Osteoblast (primary cell): ENCODE measurements at places on chromosomes 4 and X.

DNA sequence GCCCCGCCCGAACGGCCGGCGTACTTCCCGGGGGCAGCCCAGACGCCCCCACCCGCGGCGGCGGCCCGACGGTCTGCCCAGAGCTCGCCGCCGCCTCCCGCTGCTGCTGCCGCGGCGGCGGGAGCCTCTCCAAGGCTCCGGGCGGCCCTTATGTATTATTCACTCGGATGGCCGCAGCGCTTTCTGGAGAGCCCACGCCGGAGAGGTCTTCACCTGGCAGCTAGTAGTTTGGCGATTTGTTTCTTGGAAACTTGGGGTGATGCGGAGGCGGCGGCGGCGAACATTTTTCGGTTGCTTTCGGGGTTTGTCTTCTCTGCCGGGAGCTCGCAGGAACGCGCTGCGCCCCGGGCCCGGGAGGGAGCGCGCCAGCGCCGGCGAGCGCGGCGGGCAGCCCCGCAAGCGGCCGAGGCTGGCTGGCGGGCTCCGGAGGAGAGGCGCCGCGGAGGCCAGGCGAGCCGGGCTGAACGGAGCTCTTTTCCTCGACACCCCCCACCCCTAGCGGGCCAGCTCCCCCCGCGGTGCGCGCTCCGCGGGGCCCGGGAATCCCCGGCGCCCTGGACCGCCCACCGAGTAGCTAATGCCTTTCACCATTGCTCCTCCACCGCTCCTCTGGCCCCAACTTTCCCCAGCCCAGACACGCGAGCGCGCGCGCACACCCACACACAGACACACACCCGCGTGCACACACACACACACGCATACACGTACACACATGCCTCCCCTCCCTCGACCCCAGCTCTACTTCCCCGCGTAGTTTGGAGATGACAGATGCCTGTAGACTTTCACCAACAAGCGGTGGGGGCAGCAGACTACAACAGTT lies 113.5 kb downstream of the DHX15 start:
- peak; percentile 94 for DNase-seq

DNA sequence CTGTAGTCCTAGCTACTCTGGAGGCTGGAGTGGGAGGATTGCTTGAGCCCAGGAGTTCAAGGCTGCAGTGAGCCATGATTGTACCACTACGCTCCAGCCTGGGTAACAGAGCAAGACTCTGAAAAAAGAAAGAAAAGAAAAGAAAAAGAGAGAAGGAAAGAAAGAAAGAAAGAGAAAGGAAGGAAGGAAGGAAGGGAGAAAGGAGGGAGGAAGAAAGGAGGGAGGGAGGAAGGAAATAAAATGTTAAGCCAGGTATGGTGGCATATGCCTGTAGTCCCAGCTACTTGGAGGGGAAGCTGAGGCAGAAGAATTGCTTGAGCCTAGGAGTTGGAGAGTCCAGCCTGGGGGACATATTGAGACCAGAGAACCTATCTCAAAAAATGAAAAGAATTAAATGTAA lies 12.0 kb downstream of the STAP1 start:
- no peak for DNase-seq

DNA sequence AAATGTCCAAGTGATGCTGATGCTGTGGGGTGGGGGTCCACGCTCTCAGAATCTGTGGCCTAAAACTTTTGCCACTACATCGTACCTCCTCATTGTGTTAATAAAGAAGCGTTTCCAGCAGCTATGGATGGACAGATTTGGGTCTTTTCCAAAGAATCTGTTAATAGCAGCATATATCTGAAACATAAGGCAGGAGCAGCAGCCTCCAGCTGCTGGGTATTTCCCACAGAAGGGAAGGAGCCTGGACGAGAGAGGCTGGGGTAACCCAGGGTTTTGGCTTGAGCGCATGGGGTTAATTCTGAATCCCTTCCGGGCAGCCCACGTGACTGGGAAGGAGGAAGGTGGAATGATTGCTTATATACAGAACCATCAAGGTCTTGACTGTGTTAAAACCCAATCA lies 332.4 kb downstream of the BCOR start:
- no peak for DNase-seq

GRCh38 chr4:78057600-78058550 lies 752 bp downstream of the FRAS1 start:
- peak; percentile 86 for DNase-seq

DNA sequence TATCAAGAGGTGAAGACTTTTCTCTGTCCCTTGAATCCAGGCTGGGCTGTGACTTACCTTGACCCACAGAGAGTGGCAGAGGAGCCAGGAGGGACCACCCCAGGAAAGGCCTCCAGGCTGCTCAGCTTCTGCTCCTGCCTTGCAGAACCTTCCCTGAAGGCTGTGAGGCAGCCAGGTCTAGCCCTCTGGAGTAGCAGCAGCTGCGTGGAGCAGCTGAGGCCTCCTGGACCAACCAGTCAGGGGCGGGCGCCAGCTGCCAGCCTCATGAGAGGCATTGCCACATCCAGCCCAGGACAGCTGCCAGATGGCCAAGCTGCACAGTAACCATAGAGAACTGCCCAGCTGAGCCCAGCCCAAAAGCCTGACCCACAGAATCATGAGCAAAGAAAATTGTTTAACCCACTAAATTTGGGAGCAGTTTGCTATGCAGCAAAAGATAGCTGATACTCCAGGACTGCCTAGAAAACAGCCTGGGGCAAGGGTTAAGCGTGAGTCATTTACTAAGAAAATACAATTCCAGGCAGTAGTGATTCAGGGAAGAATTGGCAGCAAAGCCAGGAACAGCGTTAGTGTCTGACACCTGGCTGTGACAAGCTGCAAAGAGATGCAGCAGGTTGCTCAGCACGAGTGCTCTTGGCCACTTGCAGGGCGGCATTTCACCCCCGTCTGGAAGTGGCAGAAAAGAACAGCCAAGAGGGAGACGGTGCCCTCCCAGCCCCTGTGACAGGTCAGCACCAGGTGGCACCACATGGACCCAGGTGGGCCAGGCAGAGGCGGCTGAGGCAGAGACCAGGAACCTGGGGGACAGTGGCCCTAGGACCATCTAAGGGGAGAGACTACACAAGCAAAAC lies 14.7 kb upstream of the PDE6B start:
- DNase-seq = no peak

GRCh38 chrX:13252726-13253125 lies 67.1 kb downstream of the ATXN3L start:
- peak; percentile 18 for DNase-seq

DNA sequence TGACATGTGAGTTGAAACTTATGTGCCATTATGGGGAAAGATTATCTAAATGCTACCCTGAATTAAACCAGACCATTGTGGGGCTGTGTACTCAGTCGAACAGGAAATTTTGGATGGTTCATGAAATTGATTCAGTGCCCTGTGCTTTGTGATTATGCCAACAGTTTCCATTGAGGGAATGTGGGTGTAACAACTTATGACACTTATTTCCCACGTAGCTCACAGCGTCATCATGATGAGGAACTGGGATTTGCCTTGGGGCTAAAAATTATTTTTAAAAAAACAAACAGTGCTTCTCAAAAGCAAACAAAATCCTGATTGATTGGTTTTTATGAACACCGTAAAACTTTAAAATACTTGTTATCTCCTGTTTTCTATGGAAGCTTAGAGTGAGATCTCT lies 8.3 kb upstream of the CLTRN start:
- DNase-seq = no peak

DNA sequence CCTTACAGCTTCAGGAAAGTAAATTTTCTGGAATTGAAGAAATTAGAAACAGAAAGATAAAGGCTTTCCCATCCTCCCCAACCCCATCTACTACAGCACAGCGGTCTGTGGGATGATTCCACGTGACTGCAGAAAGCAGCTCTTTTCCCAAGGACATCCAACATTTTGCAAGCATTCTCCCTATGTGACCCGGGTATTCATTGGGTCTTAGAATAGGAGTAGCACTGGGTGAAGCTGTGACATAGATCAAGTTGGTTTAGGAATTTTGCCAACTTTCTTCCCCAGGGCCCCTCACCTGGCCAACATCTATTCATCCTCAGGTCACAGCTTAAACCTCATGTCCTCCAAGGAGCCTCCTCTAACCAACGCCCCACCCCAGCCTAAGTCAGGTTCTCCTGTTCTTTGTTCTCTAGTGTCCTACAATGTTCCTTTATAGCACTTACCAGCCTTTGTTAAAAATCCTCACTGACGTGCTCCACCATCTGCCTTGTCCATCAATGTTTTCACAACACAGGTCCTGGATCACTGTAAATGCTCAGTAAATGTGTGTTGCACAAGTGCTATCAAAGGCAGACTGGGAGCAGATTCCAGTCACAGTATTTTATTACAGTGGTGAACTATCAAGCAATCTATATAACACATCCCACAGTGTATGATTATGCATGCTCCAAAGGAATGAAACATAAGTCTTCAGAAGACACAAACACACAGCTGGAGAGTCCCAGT lies 80.9 kb upstream of the MTM1 start:
- DNase-seq = no peak

DNA sequence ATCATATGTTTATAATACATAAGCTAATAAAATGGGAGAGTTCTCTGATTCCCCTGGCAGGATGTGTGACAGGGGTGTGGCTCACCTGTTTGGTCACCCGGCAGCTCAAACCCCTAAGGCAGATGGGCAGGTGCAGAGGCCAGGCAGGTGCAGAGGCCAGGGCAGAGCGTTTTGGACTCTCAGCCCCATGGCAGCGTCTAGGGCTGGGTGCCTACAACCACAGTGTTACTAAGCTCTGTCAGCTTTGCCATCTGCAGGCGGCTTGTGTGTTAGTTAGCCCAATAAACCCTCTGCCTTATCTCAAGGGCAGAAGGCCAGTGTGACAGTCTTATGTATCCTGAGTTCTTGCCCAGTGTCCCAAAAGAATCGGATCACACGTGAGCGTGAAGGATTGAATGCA lies 54.0 kb upstream of the UGT2B15 start:
- no peak for DNase-seq

DNA sequence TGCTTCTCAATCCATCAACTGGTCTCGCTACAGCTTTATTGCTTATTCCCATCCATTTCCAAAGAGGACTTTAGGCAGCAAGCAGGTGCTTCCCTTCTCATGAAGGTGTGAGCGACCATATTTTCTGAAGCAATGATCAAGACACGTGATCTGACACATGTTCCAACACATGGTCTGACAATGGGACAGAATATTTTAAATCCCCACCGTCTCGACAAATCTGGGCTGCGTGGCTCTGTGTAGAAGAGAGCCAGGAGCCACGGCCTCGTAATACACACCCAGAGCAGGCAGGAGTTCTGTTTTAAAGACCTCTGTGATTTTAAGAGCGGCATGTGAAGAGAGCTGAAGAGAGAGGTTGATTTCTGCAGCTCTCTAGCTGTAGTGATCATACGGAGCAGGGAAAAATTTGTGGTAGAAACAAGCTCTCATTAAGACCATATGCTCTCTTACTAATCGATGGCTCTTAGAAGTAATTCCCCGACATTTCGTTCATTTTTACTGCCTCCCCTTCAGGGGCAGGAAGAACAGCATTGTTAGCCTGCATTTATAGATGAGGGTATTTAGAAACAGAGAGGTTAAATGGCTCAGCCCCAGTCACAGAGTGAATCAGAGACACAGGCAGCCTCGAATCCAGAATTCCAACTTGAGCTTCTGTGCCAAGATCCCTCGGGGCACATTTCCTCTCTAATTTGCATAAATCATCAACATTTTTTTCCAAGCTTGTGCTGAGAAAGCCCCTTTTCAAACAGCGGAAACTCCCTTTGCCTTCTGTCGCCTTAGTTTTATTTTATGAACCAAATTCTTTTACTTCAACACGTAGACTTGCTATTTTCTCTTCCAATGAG lies 91.0 kb upstream of the BCOR start:
- no peak for DNase-seq

DNA sequence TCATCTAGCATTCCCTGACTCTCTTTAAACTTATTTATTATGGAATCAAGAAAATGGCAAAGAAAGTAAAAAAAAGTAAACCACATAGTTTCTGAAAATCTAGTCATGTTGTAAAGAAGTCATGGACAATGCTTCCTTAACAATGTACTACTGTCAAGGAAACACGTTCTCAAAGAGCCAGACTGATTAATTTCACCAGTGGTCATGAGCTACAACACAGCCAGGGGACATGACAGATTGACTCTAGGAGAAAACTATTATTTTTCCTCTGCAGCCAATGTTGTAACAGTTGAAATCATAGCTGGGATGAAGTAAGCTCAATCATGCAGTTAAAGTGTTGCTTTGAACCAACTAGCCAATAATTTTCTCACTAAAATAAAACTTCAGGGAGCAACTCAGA lies 109.2 kb downstream of the MAPK10 start:
- no peak for DNase-seq

GRCh38 chr4:113077575-113077974 lies 28.1 kb downstream of the ANK2 start:
- no peak for DNase-seq

GRCh38 chr4:99099311-99099710 lies 10.7 kb upstream of the ADH5 start:
- no peak for DNase-seq

DNA sequence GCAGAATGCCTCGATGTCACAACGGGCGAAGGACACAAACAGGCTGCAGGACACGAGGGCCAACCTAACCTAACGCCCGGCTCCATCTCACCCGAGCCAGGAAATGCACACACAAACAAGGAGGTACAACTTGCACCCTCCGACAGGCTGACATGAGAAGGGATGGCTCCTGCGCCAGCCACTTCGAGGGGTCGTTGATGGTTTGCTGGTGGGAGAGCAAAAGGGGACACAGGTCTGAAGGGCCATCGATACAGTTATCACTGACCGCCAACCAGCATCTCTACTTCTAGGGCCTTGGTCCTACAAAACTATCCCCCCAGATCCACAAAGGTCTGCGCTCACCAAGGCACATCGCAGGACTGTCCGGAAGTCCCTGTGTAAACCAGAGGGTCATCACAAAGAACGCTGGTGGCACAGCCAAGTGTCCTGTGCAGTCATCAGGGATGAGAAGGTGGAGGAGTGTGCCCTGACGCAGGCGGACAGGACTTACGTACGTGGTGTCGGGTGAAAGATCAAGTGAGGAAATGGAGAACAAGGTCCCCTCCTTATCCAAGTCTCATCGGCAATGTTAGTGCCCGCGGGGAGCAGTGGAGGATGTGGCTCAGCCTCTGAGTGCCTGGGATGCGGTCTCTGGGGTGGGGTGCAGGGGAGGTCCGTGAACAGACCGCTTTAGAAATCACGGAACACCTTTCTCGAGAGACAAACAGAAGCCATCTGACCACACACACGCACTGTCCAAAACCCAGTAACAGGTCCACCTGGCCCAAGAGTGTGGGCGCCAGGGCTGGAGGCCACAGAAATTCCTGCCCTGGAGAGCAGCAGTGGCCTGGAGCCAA lies 7.0 kb downstream of the MXD4 start:
- DNase-seq = peak; percentile 83

DNA sequence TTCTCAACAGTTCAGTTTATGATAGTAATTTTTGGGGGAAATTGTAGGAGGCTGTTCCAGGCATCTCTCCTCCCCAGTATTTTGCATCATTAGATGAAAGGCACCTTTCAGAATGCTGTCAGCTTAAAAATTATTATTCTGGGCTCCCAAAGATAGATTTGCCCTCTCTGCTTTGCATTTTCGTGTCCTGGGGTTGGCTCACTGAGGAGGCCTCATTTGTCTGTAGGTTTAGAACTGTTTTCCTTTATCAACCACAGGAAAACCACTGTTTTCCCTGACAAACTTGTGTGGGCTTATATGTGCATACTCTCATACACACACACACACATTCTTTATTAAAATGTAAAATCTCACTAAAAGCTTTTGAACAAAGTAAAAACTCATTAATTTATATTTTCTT lies 197.2 kb upstream of the VCX3A start:
- DNase-seq = no peak
